ENCODE measurements at places on chromosomes 5 and 9.

DNA sequence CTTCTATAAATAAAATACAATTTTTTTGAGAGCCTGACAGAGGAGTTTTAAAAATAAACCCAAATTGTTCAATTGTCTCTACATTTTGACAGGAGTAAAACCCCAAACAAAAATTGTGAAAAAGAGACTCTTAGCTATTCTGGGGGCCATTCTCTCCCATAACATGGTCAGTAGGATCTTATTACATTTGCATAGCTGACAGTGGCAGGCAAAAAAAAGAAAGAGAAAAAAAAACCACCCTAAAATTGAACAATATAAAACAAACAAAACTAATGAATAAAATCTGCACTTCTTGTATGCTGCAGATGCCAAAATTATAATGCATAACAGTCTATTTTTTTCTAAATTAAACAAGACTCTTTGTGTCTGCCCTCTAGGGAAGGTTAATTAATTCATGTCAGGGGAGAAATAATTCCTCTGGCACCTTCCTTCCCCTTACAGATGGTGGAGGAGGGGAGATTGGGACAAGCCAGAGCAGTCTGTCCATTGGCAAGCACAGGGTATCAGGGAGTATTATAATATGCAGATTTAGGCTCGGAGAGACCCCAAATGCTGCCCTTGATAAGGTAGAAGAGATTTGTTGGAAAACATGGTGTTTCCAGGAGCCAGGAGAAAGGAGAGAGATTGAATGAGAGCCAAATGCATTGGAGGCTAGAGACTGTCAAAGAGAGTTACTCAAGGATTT, 79.7 kb upstream of the CDH6 start:
- DNase-seq: no peak

DNA sequence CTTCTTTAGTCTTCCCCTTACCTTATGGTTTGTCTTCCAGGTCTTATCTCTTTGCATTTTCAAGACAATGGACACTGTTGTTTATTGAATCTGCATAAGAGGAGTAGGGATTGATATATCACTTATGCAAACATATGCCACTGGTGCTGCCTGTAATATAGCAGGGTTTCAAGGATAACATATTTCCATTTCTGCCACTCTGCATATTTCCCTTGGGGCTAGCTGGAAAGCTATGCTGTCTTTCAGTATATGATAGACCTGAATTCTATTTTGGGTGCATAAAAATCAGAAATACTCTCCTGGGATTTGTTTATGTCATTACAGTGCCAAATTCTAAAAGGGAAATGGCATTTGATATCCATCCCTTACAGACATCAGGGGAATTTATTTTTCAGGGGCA, 400.2 kb downstream of the TLR4 start:
- DNase-seq: no peak

DNA sequence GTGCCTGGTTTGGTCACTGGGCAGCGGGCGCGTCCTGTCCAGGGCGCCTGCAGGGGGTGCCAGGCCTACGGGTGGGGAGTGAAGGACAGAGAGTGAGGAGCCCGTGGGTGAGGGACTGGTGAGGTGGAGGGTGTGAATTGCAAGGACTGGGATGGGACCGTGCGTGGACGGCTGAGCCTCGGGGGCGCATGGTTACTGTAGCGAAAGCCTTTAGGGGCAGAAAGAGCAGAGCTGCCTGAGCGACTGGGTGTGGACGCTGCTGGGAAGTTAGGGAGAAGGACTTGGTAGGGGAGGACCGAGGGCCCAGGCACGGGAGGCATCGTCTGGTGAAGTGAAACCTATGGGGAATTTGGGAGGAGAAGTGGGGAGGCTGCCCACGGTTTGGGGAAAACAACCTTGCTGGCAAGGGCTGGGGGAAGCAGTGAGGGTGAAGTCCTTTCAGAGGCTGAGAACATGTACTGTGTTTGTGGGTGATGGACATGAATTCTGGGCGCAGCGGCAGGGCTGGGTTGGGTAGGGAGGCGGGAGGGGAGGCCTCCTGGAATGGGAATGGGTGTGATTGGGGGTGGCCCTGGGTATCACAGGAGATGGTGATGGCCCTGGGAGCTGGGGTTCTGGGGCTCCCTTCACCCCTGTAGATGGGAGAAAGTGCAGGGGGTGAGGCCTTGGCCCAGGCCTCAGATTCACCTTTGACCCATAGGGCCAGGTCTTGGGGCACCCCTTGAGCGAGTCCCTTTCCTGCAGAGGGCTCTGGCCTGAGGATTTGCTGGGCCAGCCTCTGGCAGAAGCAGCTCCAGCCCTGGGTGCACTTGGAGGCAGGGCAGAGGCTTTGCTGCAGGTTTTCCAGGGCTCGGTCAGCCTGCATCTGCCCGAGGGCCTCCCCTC, 1.7 kb upstream of the TOR4A start:
- no peak for DNase-seq

GRCh38 chr9:93143830-93144530, 9.9 kb upstream of the NINJ1 start:
- DNase-seq: no peak

DNA sequence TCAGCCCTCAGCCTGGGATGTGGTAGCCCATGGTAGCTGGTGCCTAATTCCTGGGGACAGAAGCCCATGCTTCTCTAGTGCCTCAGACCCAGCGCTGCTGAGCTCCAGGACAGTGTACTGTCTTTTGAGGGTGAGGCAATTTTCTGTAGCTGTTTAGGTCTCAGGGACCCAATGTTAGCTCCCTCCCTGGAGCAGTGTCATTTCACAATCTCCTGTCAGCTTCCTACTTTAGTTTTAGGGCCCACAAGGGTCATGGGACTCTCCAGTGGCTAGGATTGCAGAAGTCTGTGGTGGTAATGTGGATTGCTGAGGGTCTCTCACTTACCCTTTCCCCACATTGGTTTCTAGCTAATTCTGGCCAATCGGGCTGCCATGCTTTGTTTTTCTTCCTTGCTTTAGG, 67.7 kb upstream of the CCL21 start:
- DNase-seq: no peak

DNA sequence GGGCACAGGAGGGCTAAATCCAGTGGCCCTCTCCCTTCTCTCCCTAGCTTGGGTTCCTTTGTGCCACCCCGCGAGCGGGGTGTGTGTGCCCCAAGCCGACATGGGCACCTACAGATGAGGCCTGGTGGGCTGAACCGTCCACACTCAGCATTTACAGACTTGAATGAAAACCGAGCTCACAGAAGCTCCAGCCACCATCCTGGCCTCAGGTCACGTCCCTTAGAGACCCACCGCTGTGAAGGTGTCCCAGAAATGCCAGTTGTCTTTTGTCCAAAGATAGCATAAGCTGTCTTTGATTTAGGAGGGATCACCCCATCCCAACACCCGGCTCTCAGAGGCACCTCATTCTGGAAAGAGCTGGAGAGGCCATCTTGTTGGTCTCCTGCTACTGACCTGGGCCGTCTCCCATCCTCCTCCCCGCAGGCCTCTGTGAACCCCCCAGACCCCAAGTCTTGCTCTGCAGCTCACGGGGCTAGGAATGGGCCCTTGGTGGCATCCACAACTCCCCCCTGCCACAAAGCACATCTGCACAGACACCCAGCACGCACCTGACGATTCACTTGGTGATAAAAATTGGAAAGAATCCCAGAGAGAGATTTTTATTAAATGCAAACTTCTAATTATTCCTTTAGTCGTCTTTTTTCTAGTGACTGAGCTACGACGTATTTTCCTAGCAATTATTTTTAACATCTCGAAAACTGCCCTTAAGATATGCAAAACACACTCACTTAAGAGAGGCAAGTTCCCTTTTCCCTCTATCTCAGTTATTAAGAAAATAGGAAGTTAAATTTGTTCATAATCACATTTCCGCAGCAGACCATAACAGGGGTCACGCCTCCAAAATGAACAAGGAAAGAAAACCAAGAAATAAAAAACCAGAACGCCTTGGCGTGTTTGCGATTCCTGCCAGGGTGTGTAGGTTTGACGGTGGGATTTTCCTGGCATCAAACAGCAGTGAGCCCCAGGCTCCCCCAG, 80.5 kb upstream of the LMX1B start:
- no peak for DNase-seq

- no peak for DNase-seq
These were observed 214.9 kb upstream of the DMRT1 start for GRCh38 chr9:626596-626995.

DNA sequence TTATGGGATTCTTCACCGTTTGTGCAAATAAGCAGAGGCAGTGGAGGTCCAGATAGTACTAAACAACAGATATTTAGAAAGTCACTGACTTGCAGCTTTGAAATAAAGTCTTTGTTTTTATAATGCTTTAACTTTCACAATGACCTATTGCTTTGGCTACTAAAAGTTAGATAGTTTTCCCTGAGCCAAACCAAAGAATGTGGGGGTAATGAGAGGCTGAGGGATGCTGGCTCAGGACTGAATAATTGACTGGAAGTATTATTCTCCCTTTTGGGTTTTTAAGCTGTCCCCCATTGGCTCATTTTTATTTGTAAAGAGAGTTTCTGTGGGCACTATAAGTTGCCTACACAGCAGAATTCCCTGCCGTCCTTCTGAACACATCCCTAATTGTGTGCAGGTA, 99.2 kb upstream of the ACTBL2 start:
- DNase-seq: no peak

- no peak for DNase-seq
These were observed 61.8 kb downstream of the SPATA31C2 start for GRCh38 chr9:88076286-88077070.

- no peak for DNase-seq
These were observed 509 bp downstream of the LVRN start for GRCh38 chr5:115962565-115963402.

DNA sequence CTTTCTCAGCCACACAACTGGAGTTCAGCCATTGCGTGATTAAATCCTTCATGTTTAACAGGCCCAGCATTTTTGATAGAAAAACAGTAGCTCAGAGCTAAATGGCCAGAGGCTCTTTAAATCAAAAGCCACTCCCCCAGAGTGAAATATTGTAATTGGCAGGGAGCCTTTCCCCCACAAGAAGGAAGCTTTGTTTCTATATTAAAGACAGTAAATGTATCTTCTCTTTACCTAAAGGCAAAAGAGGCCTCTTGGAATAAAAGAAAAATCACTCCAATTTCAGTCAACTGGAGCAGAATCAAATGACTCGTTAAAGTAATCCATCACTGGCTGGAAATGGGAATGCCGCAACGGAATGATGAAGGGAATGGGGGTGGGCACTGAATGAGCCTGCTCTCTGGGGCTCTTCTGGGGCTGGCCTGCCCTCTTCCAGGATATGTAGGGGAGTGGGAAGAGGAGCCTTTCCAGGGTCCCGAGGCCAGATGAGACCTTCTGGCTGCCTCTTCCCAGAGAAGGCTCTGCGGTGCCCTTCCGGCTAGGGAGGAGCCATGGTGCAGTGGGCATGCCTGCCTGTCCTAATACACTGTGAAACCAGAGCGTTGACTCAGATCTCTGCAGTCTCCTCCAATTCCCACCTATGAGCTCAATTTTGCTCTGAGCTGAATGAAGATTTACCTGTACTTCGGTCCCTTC, 45.2 kb downstream of the ANKDD1B start:
- no peak for DNase-seq

DNA sequence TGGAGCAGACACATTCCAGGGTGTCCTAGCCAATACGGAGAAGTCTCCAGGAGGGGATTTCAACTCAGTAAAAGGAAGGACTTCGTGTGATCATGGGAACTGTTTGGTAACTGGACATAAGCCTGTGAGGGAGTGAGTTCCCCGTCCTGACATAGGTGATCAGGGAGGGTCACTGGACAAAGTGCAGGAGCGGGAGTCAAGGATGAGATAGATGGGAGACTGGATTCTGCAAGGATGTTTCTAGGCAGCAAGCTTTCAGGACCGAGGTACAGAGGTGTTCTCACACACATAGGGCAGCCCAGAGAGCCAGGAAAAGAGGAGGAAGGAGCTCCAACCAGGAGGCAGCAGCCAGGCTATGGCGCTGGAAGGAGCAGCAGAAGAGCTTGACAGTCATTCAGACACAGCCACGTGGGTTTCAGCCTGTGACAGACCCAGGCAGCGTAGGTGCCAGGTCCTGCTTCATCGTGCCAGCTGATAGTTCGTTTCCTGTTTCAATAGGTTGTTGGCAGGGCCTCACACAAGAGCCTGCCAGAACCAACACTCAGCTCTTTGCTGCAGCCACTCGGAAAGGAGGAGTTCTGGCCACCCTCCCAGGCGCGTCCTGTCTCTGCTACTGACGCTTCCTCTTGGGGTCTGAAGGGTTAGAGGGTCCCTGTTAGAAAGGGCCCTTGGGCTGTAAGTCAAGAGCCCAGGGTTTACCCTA, 84.1 kb downstream of the AMBP start:
- DNase-seq: peak; percentile 93

DNA sequence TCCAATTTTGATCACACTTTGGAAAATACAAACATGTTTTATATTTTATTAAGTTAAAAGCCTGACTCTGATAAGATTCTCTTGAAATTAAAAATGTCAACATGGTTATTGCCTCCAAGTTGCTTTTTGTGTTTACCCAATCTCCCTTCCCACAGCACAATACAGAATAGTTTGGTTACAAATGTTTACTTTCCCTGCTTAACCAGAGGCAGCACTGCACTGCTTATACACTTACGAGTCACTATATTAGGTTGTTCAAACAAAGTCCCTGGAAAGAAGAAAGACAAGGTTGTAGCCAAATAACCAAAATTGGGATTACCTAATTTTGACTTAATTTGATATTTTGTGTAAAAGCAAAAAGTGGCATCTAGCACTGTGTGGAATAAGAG, 25.9 kb downstream of the SRFBP1 start:
- no peak for DNase-seq

- no peak for DNase-seq
These were observed 498.6 kb downstream of the CHSY3 start for GRCh38 chr5:130402906-130403305.

DNA sequence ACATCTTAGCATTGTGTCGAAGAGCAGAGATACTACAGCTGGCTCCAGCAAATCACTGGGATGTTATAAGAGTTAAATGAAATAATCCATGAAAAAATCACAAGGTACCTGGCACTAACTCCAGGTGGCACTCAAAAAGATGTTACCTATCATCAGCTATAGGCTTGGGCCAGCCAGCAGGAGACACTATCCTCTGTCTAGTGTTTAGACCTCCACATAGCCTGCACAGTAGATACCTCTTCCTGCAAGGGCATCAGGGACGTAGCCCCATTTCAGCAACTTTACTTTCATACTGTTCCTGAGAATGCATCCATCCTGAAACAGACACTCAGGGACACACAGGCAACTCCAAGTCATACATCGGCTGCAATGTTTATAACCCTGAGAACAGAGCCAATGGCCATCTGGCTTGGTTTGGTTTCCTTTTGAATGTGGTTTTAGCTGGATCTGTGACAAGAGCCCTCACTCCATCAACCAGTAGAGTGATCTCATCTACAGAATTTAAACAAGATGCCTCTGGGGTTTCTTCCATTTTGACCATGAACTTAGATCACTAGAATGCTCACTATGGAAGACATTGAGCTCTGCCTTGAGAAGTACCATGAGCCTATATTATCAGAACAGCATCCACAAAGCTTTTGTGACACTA, 69.9 kb downstream of the TLE1 start:
- no peak for DNase-seq

DNA sequence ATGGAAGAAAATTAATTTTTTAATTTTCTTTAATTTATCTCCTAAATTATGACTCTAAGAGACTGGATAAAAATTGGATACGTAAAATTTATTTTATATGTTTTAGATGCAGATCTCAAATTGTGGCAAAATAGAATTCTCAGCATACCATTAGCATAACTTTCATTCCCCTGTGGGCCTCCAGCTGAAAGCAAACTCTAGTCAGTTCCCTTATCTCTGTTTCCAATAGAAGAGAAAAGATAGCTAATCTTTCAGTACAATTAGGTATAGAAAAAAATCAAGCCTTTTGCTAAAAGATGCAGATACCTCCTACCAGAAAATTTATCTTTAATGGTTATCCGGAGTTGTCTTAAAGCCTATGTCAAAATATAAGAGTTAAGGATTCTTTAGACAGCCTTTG, 1530.6 kb downstream of the EFNA5 start:
- no peak for DNase-seq
